ENCODE measurements at places on chromosomes 13 and 19.

DNA sequence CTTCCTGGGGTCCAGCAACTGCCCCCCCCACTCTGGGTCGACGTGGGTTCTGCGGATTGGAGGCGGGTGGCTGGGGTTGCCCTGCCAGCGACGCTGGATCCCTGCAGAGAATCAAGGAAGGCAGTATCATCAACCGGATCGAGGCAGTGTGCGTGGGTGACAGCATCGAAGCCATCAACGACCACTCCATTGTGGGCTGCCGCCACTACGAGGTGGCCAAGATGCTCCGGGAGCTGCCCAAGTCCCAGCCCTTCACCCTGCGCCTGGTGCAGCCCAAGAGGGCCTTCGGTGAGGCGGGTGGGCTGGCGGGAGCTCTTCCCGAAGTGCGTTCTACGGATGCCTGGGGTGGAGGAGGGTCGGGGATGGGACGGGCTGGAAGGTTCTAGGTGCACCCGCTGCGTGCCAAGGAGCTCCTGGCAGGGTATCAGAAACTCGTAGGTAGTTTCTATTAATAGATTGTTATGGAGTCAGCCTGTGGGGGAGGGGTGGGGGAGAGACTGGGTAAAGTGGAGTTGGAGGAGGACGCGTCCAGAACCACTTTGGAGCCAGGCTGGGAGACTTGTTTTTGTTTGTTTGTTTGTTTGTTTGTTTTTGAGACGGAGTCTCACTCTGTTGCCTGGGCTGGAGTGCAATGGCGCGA is 1.5 kb downstream of the GIPC3 start:
- DNase-seq = no peak

GRCh38 chr19:38700902-38701454 is 43.3 kb downstream of the CAPN12 start:
- no peak for DNase-seq

- no peak for DNase-seq
Observed at GRCh38 chr13:85659493-85659892, 139.7 kb downstream of the SLITRK6 start.

DNA sequence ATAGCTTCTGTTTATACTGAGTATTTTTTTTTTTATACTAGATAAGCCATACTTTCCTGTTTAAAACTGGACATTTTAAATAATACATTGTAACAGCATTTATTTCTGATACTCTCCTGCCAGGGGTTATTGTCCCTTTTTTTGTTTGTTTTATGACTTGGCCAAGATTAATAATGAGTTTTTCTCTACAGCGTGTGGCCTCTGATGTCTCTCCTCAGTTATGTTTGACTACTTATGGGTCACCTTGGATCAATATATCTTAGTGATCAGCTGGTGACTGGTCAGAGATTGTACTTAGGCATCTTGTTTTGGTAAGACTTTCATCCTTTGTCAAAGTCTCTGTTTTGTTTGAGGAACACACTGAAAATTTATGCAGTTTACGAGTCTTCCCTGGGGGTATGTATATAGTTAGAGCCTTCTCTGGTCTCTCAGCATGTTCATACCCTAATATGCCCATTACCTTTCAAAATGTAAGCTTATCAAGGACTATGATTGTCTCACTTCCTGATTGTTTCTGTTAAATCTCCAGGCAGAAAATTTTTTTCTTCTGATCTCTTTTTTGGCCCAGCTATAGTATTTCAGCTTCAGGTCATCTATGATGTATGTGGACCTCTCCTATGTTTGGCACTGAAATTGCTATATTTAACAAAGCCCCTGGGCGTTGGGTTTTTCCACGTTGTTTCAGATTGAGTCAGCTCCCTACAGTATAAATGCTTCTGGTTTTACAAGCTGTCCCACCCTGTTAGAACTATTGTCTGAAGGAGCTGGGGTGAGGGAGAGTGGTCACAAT is 87.9 kb downstream of the URI1 start:
- DNase-seq = no peak

- DNase-seq = no peak
Observed at GRCh38 chr13:60328073-60328472, 68.9 kb upstream of the TDRD3 start.

DNA sequence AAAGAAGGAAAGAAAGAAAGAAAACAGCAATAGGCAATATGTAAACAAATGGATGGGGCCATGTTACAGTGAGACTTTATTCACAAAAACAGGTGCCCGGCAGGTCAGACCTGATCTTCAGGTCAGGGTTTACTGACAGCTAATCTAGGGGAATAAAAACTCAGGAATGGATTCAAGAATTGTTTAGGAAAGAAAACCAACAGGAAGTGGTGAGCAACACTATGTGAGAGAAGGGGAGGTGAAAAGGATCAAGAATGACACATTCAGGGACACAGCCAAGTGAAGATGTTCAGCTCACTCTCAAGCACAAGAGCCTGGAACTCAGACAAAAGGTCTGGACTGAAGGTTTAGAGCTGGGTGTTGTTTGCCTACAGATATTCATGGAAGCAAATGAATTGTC is 244.5 kb downstream of the EFNB2 start:
- DNase-seq = peak; percentile 8

DNA sequence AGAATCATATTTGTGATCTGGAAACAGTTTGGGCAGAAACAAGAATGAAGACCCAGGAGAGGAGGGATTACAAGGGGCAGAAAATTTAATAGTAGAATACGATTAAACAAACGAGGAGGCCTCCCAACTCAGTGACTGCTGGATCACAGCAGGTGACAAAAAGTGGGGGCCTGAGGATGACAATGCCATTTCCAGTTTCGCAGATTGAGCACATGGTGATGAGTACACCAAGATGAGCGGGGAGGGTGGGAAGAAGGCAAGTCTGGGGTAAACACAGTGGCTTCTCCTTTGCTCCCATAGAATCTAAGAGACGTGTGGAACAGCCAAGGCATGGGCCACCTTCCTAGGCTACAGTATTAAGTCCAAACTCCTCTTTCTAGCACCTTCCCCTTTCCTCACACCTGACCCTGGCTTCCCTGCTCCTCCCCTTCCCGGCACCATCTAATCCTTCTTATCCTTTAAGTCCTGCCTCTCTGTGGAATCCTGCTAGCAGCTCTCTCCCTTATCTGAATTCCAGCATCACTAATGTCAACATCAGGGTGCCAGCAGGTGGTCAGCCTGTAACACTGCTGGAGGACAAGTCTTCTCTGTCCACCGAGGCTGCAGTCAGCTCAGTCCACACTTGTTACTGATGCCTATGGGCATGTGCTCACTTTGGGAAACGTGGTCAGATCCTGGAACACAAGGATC is 13.5 kb downstream of the ATP7B start:
- DNase-seq = no peak

GRCh38 chr19:31572102-31572975 is 223.1 kb upstream of the TSHZ3 start:
- DNase-seq = no peak

DNA sequence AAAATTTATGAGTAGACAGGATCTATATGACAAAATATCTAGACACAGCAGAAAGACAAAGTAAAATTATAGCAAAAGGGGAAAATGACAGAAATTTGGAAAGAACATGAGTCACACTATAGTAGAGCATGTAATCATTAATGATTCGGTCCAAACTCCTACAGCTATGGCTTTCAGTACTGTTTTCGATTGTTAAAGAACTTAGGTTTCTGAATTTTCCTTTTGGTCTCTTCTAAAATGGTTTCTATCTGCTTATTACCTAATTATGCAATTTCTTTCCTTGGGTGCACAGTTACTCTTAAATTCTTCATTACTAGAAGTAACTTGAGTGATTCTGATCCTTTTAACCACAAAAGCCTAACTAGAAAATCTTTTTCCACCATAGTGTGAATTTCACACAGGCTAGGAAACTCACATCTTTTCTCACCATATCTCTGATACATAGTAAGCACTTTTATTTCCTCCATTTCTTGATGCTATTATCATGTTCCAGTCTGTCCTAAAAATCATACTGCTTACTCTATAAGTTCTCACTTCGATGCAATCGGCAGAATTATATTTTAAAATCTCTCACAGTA is 1101.4 kb downstream of the PCDH9 start:
- DNase-seq = no peak

- DNase-seq = no peak
Observed at GRCh38 chr13:90374168-90374567, 973.3 kb upstream of the MIR17HG start.

DNA sequence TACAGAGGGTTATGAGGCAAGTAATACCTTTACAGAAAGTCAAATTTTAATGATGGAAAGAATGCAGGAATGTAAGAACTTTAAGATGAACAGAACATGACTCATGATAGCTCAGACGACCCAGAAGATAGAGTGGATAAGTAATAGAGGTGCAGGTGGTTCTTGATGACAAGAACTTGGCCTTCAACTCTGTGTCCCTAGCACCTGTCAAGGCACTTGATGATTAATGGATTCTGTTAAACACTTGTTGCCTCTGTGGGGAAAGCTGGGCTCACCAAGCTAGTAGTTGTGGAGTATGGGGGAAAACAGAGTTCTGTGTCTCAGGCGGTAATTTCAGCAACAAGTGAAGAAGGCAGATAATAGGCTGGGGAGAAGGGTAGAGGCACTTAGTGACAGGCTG is 306.2 kb downstream of the ATP8A2 start:
- DNase-seq = no peak

GRCh38 chr19:17753976-17754375 is 2.7 kb downstream of the FCHO1 start:
- DNase-seq = no peak

DNA sequence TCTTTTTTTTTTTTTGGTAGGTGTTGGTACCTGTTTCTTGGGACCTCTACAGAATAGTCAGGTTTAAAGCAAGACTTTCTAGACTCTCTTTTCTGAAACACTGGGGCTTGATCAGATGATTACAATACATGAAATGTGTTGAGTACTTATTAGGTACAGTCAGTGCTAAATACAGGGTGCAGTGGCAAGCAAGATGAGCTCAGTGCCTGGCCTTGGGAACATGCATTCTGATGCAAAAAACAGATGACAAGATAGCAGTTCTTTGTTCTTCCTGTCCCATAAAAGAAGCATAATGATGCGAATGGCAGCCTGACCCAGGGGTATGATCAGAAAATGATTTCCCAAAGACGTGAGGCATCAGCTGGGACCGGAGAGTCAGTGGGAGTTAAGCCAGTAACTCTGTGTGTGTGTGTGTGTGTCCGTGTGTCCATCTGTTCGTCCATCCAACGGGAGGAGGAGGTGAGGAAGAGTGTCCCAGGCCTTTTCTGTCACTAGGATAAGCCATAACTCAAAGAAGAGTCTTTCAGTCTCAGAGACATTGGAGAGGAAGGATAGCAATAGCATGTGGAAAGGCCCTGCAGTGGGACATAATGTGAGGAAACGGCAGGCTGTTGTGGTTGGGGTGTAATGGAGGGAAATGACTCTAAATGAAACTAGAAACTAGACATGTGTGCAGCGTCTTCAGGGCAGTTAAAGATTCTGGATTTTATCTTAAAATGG is 32.2 kb downstream of the SLAIN1 start:
- DNase-seq = no peak

GRCh38 chr19:7561325-7561724 is 25.8 kb downstream of the PNPLA6 start:
- DNase-seq = no peak

GRCh38 chr13:50709058-50709457 is 134.4 kb downstream of the DLEU7 start:
- DNase-seq = no peak

DNA sequence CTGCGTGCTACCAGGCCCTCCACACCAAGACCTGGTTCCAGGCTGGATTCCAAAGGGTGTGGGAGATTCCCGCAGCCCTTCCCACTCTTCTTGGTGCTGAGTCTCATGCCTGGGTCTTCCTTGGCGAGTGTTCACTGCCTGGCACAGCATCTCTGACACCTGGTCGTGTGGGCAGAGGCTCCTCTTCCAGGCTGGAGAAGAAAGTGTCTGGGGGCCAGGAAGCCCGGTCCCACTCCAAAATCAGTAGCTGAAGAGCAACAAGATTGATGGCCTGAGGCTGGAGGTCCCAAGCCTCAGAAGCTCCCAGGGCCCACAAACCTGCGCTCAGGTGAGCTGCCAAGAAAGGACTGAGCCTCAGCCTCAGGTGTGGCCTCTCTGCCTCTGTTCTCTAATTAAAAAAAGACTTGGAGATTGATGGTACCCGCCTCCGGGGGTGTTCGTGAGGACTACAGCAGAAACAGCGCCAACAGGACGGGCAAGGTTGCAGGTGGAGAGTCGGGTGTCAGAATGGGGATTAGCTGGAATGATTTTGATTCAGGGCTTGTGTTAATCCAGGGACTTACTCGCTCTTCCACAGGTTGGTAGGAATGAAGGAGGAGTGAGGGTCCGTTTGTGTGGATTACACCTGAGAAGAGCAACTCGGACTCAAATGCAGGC is 217.5 kb downstream of the TEX29 start:
- no peak for DNase-seq

DNA sequence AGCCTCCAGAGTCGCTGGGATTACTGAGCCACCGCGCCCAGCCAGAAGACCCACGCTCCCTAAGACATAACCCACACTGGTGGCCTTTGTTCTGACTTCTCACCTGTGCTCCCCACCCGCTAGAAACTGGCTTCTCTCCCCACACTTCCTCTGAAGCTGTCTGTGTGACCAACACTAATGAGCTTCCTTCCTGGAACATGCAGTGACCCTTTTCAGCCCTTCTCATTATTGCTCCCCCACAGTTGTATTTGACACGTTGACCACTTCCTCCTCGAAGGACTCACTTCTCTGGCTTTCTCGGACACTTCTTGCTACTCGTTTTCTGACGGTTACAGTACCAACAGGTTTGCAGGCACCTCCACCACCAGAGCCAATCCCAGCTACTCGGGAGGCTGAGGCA is 10.9 kb downstream of the NCR1 start:
- DNase-seq = no peak

- DNase-seq = no peak
Observed at GRCh38 chr19:55973982-55974381, 12.6 kb upstream of the NLRP5 start.

- DNase-seq = no peak
Observed at GRCh38 chr19:843180-843835, 2.5 kb downstream of the PRTN3 start.

DNA sequence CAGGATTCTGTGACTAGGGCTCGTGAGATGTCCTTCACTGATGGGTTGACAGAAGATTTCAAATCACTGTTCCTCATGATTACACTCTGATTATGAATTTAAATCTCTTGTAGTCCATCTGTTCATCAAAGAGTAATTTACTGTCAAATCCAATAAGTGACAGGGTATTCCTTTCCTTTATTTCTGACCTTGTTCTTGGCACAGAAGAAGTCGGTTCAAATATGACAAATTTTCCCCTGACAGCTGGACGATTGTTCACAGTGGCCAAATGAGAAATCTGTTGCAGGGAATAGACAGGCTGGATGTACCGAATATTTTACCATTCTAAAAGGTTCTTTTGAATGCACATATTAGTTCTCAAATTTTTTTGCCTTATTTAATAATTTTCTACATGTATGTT is 767.3 kb upstream of the GPC6 start:
- DNase-seq = no peak

DNA sequence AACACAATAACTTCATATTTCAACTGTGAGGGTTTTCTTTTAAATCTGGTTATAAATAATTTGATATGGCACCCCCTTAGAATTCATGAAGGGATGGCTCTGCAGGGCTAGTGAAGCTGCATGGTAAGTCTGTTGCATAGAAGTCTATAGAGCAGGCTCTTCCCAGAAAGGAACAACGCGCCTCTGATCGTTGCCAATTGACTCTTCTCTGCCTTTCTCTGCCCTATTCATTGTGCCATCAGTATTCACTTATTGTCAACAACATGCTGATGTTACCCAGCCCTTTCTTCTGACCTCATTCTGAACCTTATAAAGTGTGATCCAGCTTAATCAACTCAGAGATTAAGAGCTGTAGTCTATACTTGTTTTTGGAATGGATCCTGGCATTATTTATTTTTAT is 16.3 kb upstream of the DCT start:
- DNase-seq = no peak

- DNase-seq = no peak
Observed at GRCh38 chr19:5032101-5032967, 63.4 kb downstream of the KDM4B start.
